ENCODE measurements at places on chromosomes 2 and 18.
A peak's percentile ranks its signal among the peaks of the same experiment; 100 is the strongest.

DNA sequence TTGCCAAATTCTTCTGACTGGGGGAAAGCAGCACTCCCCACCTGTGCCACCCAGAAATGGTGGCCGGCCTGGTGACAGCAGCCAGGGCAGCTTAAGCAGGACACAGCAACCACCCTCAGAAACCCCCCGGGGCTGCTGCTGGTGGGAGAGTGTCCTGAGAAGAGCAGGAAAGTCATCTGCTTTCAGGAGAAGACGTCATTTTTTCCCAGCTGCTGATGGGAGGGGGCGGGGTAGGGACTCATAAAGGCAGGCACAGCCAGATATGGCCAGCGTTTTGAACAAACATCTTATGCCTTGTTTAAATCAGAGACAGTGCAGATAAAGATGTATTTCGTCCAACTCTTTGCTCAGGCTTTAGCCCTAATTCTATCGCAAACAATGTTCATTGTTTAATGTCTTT is 139.5 kb downstream of the LRRC30 start:
- DNase-seq, result no peak
- H3K4me3 ChIP-seq, result peak overlapping the region; percentile 30
- H3K36me3 ChIP-seq, result no peaks in the 10 kb centered on the region
- H3K27me3 ChIP-seq, result no peaks in the 10 kb centered on the region
- H3K4me1 ChIP-seq, result peaks cover 81% of the 10 kb centered on the region

- no peaks in the 10 kb centered on the region for H3K27me3 ChIP-seq
- H3K4me1 ChIP-seq, result peaks cover 4% of the 10 kb centered on the region
- no peak overlapping the region for H3K27ac ChIP-seq
- no peak overlapping the region for H3K4me3 ChIP-seq
Measured at GRCh38 chr18:58882044-58882443, 17.4 kb downstream of the ZNF532 start.

GRCh38 chr18:9616049-9616448 is 1.7 kb upstream of the PPP4R1 start:
- no peak for DNase-seq
- peaks cover 5% of the 10 kb centered on the region for H3K36me3 ChIP-seq
- H3K27me3 ChIP-seq, result no peaks in the 10 kb centered on the region
- H3K4me3 ChIP-seq, result no peak overlapping the region

DNA sequence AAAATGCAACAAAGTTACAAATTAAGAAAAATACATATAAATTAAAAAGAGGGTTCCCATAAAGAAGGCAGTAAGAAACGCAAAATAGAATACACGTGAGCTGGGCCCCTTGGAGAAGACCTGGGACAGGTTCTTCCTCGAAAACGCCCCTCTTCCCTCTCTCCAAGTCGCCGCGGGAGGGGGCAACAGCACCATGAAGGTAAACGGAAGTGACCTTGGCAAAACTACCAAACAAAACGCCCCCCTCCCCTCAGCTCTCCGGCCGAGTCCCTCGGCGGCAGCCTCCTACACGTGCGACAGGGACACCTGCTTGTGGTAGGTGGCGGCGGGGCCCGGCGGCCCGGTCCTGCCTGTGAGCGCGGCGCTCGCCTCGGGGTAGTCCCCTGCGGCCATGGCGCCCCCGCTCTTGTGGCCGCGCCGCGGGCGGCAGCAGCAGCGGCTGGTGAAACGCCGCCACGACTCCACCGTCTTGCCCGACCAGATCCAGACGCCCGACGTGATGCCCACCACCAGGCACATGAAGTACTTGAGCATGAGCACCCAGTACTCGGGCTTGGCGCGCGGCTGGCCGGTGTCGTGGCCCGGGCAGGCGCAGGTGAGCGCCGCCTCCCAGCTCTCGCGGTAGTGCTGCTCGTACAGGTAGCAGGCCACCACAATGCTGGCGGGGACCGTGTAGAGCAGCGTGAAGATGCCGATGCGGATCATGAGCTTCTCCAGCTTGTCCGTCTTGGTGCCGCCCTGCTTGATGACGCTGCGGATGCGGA is 2.8 kb downstream of the FZD5 start:
- peaks cover 39% of the 10 kb centered on the region for H3K4me1 ChIP-seq
- H3K4me3 ChIP-seq, result no peak overlapping the region
- no peak for DNase-seq
- no peaks in the 10 kb centered on the region for H3K36me3 ChIP-seq

DNA sequence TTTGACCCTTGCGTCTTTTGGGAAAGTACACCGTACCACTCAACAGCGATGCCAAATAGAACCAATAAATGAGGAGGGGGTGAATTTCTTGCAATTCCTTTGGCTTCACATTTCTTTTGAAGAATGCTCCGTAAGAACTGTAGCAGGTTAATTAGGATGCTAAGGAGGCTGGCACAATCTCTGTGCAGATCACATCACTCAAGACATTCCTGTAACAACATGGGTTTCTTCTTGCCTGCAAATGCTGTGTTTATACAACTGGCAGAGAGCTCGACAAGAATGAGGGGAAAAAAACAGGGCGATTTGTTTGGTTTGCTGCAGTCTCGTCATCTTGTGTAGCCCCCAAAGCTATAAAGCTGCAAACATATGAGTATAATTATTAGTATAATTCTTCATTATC is 424.8 kb upstream of the DCC start:
- H3K36me3 ChIP-seq, result no peaks in the 10 kb centered on the region
- no peak for DNase-seq
- H3K4me1 ChIP-seq, result no peaks in the 10 kb centered on the region

GRCh38 chr18:45538444-45538843 is 76.8 kb upstream of the SLC14A2 start:
- H3K36me3 ChIP-seq, result no peaks in the 10 kb centered on the region
- H3K4me3 ChIP-seq, result no peak overlapping the region
- H3K27me3 ChIP-seq, result no peaks in the 10 kb centered on the region
- no peaks in the 10 kb centered on the region for H3K4me1 ChIP-seq
- H3K27ac ChIP-seq, result no peak overlapping the region
- no peak for DNase-seq

DNA sequence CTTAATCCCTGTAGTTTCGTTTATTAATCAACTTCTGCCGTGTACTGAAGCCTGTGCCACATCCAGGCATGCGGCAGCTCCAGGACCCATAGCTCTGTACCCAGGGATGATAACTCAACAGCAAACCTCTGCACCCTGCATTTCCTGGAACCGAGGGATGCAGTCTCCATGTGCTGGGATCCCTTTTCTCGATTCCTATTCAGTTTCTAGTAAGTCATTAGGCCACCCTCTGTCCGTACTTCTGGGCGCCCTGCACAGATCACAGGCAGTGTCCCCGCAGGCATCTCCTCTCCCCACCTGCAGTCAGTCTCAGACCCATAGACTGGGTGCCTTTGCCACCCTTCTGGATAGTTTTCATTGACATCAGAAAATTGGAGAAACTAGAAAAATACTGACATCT is 18.8 kb downstream of the TMEM18 start:
- H3K27me3 ChIP-seq, result no peaks in the 10 kb centered on the region
- H3K36me3 ChIP-seq, result no peaks in the 10 kb centered on the region
- peaks cover 14% of the 10 kb centered on the region for H3K4me1 ChIP-seq
- H3K4me3 ChIP-seq, result no peak overlapping the region

- no peak for DNase-seq
- H3K27me3 ChIP-seq, result no peaks in the 10 kb centered on the region
- H3K36me3 ChIP-seq, result no peaks in the 10 kb centered on the region
- H3K4me1 ChIP-seq, result no peaks in the 10 kb centered on the region
- H3K27ac ChIP-seq, result no peak overlapping the region
Measured at GRCh38 chr18:75530566-75531211, 103.2 kb upstream of the SMIM21 start.

- H3K36me3 ChIP-seq, result no peaks in the 10 kb centered on the region
- H3K4me3 ChIP-seq, result no peak overlapping the region
- no peak for DNase-seq
Measured at GRCh38 chr2:217249121-217250012, 389.5 kb upstream of the TNP1 start.

GRCh38 chr2:109065391-109065734 is 63.6 kb upstream of the SH3RF3 start:
- H3K4me3 ChIP-seq, result no peak overlapping the region
- H3K27ac ChIP-seq, result no peak overlapping the region
- no peaks in the 10 kb centered on the region for H3K36me3 ChIP-seq
- DNase-seq, result no peak
- no peaks in the 10 kb centered on the region for H3K27me3 ChIP-seq
- no peaks in the 10 kb centered on the region for H3K4me1 ChIP-seq

GRCh38 chr2:53811601-53812000 is 24.8 kb downstream of the ERLEC1 start:
- no peak for DNase-seq
- H3K27me3 ChIP-seq, result no peaks in the 10 kb centered on the region
- H3K4me3 ChIP-seq, result no peak overlapping the region
- peaks cover 48% of the 10 kb centered on the region for H3K36me3 ChIP-seq
- H3K4me1 ChIP-seq, result no peaks in the 10 kb centered on the region
- no peak overlapping the region for H3K27ac ChIP-seq

DNA sequence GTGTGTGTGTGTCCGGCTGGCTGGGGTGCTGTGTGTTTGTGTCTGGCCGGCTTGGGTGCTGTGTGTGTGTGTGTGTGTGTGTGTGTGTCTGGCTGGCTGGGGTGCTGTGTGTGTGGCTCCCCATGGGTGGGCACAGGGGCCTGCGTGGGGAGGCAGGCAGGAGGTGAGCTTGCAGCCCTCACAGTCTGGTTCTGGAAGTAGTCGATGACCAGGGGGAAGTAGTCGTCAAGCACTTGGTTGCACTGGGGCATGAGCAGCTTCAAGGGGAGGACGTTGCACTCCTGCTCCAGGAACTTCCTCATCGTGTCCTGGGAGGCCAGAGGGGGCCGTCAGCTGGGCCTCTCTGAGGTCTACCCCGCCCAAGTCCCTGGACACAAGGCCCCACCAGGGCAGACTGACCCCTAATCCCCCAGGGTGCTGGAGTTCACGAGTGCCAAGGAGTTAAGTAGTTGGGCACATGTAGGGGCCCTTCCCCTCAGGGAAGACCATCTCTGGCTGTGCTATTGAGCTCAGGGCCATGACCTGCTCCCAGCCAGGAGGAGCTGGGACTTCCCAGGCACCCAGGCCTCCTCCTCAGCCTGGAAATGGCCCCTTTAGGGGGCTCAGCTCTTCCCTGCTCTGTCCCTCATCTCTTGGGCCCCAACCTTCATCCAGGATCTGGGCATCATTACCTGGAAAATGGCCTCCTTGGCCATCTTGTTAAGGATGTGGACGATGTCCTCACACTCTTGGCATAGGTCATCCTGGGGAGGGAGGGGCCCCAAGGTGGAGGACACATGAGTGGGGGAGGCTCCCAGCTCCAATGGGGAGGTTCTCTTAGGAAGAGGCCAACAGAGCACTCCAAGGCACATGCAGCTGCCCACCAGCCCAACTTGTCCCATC is 1.3 kb downstream of the SFTPB start:
- no peak for DNase-seq
- no peak overlapping the region for H3K27ac ChIP-seq
- no peaks in the 10 kb centered on the region for H3K27me3 ChIP-seq
- H3K4me1 ChIP-seq, result no peaks in the 10 kb centered on the region

- no peak overlapping the region for H3K27ac ChIP-seq
- H3K4me1 ChIP-seq, result peaks cover 7% of the 10 kb centered on the region
- DNase-seq, result no peak
- no peaks in the 10 kb centered on the region for H3K36me3 ChIP-seq
- H3K27me3 ChIP-seq, result no peaks in the 10 kb centered on the region
- H3K4me3 ChIP-seq, result no peak overlapping the region
Measured at GRCh38 chr18:36648803-36649202, 180.0 kb downstream of the TPGS2 start.

DNA sequence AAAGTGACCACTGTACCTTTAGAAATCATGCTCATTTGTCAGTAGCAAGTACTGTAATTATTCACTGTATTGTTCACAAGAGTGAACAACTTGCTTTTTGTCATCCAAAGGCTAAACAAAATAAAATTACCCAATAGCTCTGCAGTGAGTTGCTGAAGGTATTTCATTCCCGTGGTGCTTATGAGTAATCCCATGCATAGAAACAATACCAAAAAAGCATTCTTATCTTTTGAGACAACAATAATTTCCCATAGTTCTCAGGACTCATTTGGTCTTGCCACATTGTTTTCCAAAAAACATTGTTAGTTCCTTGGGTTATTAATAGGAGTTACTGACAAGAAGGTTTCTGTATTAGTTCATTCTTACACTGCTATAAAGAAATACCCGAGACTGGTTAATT is 503.2 kb upstream of the FAM98A start:
- H3K27ac ChIP-seq, result no peak overlapping the region
- peaks cover 2% of the 10 kb centered on the region for H3K4me1 ChIP-seq
- no peaks in the 10 kb centered on the region for H3K36me3 ChIP-seq
- DNase-seq, result no peak

- no peaks in the 10 kb centered on the region for H3K4me1 ChIP-seq
- peaks cover 31% of the 10 kb centered on the region for H3K36me3 ChIP-seq
- H3K27ac ChIP-seq, result no peak overlapping the region
- H3K4me3 ChIP-seq, result no peak overlapping the region
Measured at GRCh38 chr2:241412144-241412543, 56.1 kb downstream of the FARP2 start.

GRCh38 chr2:31267437-31268120 is 33.6 kb downstream of the EHD3 start:
- H3K27ac ChIP-seq, result no peak overlapping the region
- peaks cover 8% of the 10 kb centered on the region for H3K36me3 ChIP-seq
- H3K4me3 ChIP-seq, result no peak overlapping the region

DNA sequence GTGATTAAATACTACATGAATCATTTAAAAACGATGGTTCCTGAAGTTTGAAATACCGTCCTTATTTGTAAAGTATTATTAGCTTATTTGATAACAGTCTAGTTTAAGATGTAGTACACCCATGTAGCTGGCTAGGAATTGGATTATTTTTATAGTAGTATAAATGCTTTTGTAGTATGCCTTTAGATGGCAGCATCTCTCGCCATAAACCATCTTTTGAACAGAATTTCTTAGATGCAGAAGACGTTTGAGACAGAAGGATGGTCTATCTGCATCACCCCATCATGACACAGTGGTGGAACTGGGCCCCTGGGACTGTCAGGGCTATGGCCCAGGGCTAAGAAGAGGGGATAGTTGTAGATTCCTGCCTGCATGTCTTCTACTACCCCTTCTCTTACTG is 152.7 kb downstream of the WDSUB1 start:
- no peak overlapping the region for H3K27ac ChIP-seq
- H3K4me3 ChIP-seq, result no peak overlapping the region
- peaks cover 32% of the 10 kb centered on the region for H3K4me1 ChIP-seq
- H3K27me3 ChIP-seq, result no peaks in the 10 kb centered on the region
- no peaks in the 10 kb centered on the region for H3K36me3 ChIP-seq
- DNase-seq, result peak; percentile 58

- peak; percentile 84 for DNase-seq
- peaks cover 34% of the 10 kb centered on the region for H3K4me1 ChIP-seq
- no peaks in the 10 kb centered on the region for H3K36me3 ChIP-seq
- no peak overlapping the region for H3K4me3 ChIP-seq
- H3K27ac ChIP-seq, result no peak overlapping the region
- H3K27me3 ChIP-seq, result no peaks in the 10 kb centered on the region
Measured at GRCh38 chr2:108607706-108608301, 73.5 kb downstream of the LIMS1 start.

DNA sequence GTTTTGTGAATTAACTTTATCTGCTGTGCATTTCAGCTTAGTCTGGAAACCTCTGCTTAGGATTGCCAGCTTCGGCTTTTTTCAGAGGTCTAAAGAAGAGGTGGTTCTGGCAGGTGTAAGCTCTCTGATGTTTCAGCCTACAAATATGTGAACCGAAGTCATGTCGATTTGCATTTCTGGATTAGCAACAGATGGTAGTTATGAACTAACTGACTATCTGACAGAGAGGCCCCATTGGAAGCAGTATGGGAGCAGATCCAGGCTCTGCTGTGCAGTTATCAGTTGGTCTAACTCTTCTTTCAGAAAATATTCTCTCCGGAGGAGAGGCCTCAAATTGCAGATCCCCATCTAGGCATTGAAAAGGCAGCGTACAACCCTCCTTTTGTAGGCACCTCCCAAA is 32.7 kb upstream of the SPRED2 start:
- no peak for DNase-seq
- H3K27ac ChIP-seq, result no peak overlapping the region
- no peaks in the 10 kb centered on the region for H3K27me3 ChIP-seq
- H3K4me1 ChIP-seq, result no peaks in the 10 kb centered on the region
- H3K4me3 ChIP-seq, result no peak overlapping the region
